ENCODE measurements at places on chromosomes 3 and 15. TPM values are rescaled to one million over a fixed set of nuclear protein-coding genes. Genes with fewer than 3 reads are reported as not detected.
A peak's percentile ranks its signal among the peaks of the same experiment; 100 is the strongest.

DNA sequence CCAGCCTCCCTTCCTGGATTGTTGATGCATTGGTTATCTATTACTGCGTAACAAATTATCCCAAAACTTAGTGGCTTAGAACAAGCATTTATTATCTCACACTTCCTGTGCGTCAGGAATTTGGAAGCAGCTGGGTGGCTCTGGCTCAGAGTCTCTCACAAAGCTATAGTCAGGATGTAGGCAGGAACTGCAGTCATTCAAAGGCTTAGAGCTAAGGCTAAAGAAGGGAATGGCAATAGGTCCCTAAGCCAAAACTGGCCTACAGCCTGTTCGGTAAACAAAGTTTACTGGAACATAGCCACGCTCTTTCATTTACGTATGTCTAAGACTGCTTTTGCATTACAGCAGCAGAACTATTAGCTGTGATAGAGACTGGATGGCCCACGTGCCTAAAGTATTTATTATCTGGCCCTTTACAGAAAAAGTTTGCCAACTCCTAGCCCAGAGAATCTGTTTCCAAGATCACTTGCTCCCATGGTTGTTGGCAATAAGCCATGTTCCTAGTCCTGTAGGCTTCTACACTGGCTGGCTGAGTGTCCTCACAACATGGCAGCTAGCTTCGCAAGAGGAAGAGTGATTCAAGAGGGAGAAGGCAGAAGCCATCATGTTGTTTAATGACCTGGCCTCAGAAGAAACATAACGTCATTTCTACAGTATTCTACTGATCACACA is 132.4 kb downstream of the SNRK start:
- H3K27ac ChIP-seq = peak overlapping the region; percentile 21
- no peaks in the 10 kb centered on the region for H3K36me3 ChIP-seq
- H3K4me3 ChIP-seq = no peak overlapping the region
- no peaks in the 10 kb centered on the region for H3K27me3 ChIP-seq
- peaks cover 11% of the 10 kb centered on the region for H3K4me1 ChIP-seq

The AADACL2 gene
- total RNA-seq = not detected

DNA sequence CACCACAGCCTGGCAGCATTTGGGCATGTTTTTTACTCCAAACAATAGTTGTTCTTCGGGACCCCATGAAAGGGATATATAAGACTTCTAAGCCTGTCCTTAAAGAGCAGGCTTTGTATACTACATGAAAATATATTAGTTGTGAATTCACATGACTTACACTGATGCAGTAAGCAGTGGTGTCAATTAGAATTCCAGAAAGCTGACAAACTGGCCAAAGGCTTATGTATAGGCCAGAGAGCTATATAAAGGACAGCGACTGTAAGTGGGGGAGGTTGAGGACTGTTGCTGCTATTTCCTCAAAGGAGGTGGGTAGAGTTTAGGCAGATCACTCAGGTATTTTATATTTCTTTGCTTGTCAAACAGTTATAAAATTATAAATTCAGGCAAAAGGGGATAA is 24.8 kb downstream of the KPNA4 start:
- no peaks in the 10 kb centered on the region for H3K27me3 ChIP-seq
- DNase-seq = no peak
- H3K4me1 ChIP-seq = peaks cover 7% of the 10 kb centered on the region
- no peak overlapping the region for H3K27ac ChIP-seq
- H3K4me3 ChIP-seq = no peak overlapping the region

GRCh38 chr3:10972072-10972782 is 20.3 kb upstream of the SLC6A1 start:
- no peaks in the 10 kb centered on the region for H3K4me1 ChIP-seq
- no peak overlapping the region for H3K4me3 ChIP-seq
- peaks cover 3% of the 10 kb centered on the region for H3K27me3 ChIP-seq
- no peak overlapping the region for H3K27ac ChIP-seq
- DNase-seq = no peak

DNA sequence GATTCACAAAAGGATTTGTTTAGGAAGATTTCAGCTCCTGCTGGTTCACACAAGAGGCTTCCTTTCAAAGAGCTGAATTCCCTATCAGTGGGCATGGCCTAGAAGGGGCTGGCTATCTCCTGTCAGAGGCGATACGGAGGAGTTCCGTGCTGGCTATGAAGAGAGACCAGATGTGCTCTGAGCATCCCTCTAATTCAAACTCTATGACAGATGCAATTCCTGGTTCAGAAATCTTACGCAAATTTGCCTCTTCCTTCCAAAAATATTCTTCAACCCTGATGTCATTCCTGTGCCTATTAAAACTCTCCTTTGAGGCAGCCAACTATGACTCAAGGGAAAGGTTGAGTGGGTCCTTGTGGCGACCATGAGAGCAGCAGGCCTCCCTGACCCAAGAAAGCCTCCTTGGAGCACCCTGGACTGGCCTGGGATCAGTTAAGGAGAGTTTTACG is 139.3 kb upstream of the HES1 start:
- DNase-seq = peak; percentile 50
- H3K4me3 ChIP-seq = no peak overlapping the region

The B2M gene
- 3,855 TPM for total RNA-seq

- no peaks in the 10 kb centered on the region for H3K27me3 ChIP-seq
- DNase-seq = no peak
- H3K4me3 ChIP-seq = no peak overlapping the region
- no peak overlapping the region for H3K27ac ChIP-seq
- no peaks in the 10 kb centered on the region for H3K4me1 ChIP-seq
- H3K36me3 ChIP-seq = no peaks in the 10 kb centered on the region
These were observed 20.6 kb upstream of the SENP7 start for GRCh38 chr3:101533603-101533968.

DNA sequence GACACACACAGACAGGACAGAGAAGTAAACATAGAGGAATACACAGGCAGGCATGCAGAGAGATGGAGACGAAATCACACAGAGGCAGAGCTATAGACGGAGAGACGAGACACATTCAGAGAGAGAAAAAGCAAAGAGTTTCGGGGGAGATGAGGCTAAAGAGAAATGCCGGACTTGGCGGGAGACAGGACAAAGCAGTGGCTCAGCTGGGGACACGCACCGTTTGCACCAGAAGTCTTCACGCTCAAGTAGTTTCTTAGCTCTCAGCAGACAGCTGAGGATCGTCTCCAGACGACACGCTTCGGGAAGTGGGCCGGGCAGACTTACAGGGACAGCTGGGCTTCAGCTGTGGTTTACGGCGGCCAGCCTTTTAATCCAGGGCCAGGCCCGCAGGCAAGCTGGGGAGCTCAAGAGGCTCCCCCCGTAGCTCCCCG is 56.2 kb upstream of the DLG1 start:
- DNase-seq = peak; percentile 84
- H3K4me1 ChIP-seq = peaks cover 19% of the 10 kb centered on the region
- H3K27ac ChIP-seq = peak overlapping the region; percentile 80
- H3K27me3 ChIP-seq = no peaks in the 10 kb centered on the region

DNA sequence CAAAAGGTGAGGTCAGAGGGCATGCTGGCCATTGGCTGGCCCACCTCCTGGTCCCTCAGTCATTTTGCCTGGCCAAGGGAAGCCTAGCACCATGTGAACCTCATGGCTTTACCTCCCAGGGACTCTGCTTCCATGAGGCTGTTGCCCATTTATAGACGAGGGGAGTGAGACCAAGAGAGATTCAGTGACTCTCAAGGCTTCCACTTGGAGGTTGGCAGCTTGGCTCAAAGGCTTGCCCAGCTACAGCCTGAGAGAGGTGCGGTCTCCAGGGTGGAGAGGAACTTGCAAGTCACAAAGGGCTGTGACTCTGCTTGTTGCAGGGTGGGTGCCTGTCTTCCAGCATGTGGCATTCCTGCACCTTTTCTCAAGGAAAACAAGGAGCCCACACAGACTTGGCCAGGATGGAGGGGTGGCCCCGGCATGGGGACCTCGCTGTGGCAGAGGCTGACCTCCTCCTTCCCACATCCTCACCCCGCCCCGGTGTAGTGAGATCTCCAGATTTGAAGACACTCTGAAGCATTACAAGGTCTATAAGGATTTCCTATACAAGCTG is 24.5 kb downstream of the CFAP100 start:
- H3K4me3 ChIP-seq = no peak overlapping the region
- no peaks in the 10 kb centered on the region for H3K27me3 ChIP-seq
- no peak for DNase-seq
- H3K36me3 ChIP-seq = no peaks in the 10 kb centered on the region

DNA sequence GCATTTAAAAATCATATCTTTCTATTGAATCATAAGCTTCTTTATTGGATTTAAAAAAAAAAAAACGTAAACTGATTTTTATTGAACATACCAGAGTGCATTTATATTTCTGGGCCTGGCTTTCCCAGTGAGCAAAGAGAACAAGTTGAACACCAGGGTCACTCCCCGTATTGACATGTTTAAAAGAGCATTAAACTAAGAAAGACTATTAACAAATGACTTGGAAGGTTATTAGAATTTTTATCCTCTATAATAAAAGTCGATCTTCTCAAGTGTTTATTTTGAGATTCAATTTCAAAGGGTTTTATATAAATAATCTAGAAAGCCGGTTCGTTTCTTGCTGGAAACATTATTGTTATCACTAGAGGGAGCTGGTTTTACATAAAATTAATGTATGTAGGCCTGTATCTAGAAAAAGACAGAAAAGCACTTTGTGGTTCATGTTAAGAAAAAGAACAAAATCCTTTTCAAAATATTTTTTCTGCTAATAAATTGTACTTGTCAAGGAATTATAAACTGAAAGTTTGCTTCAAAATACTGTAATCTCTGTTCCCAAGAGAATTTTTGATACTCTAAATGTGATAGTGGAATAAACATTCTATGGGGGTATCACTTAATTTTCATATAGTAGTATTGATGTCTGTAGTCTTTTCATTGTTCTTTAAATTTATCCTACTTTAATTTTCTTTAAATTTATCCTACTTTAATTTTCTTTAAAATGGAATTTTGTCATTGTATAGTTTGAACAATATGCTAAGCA is 321.8 kb upstream of the MME start:
- no peaks in the 10 kb centered on the region for H3K27me3 ChIP-seq
- H3K4me3 ChIP-seq = no peak overlapping the region
- no peak for DNase-seq
- no peaks in the 10 kb centered on the region for H3K4me1 ChIP-seq
- no peak overlapping the region for H3K27ac ChIP-seq
- H3K36me3 ChIP-seq = no peaks in the 10 kb centered on the region

GRCh38 chr3:171192176-171192854 is 165.8 kb upstream of the SLC2A2 start:
- H3K36me3 ChIP-seq = no peaks in the 10 kb centered on the region
- no peak overlapping the region for H3K4me3 ChIP-seq
- H3K4me1 ChIP-seq = no peaks in the 10 kb centered on the region
- no peaks in the 10 kb centered on the region for H3K27me3 ChIP-seq
- H3K27ac ChIP-seq = no peak overlapping the region

The CNTN3 gene
- total RNA-seq = 5.5 TPM

DNA sequence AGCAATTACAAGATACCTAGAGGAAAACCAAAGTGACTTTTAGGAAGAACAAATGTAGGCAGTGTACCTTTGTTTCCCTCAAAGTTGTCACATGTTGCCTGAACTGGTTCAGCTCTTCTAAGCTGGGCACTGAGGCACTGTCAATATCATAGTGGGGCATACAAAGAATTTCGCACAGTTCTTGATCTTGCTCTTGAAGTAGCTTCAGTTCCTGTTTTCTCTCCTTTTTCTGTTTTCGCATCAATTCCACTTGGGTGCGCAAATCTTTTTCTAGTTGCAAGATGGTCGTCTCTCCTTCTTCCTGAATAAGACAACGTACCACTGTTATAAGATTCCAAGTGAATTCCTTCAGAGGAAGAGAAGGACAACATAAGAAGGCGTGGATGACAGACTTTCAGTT is 12.7 kb downstream of the PRC1 start:
- no peaks in the 10 kb centered on the region for H3K4me1 ChIP-seq
- DNase-seq = no peak
- H3K36me3 ChIP-seq = no peaks in the 10 kb centered on the region

DNA sequence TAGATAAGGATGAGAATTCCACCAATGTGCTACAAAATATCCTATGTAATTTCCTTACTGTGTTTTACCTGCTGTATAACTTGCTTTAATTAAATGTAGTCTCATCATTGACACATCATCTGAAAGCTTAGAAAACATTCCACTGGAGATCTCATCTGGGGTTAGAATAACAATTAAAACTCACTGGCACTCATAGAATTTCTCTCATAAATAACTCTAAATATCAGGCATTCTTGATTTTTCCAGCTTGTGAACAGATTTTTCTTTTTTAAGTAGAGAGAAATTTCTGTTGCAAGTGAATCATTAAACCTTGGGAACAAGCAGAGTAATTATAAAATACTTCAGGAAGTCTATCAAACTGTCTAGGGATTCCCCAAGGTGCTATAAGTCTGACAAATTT is 843.8 kb downstream of the NAALADL2 start:
- no peak overlapping the region for H3K4me3 ChIP-seq
- no peak for DNase-seq
- no peaks in the 10 kb centered on the region for H3K36me3 ChIP-seq

DNA sequence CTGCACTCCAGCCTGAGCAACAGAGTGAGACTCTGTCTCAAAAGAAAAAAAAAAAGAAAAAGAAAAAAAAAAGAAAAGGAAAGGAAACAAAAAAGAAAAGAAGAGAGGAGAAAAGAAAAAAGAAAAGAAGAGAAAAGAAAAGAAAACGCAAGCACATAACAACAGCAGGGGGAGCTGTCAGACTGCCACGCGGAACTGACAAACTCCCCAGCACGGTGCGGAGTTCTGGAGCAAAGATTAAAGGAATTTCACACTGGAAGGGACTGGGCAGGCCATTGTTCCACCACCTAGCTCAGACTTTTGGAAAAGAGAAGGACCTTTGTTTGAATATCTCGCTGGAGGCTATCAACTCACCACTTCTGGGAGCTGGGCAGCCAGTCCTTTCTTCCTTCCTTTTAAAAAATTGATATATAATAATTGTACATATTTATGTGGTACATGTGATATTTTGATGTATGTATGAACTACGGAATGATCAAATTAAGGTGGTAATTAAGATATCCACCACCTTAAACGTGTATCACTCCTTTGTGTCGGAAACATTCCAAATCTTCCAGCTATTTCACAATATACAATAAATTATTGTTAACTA is 40.5 kb downstream of the DPPA2 start:
- no peaks in the 10 kb centered on the region for H3K27me3 ChIP-seq
- no peak overlapping the region for H3K27ac ChIP-seq
- no peaks in the 10 kb centered on the region for H3K36me3 ChIP-seq
- no peaks in the 10 kb centered on the region for H3K4me1 ChIP-seq
- DNase-seq = peak; percentile 48
- H3K4me3 ChIP-seq = no peak overlapping the region

DNA sequence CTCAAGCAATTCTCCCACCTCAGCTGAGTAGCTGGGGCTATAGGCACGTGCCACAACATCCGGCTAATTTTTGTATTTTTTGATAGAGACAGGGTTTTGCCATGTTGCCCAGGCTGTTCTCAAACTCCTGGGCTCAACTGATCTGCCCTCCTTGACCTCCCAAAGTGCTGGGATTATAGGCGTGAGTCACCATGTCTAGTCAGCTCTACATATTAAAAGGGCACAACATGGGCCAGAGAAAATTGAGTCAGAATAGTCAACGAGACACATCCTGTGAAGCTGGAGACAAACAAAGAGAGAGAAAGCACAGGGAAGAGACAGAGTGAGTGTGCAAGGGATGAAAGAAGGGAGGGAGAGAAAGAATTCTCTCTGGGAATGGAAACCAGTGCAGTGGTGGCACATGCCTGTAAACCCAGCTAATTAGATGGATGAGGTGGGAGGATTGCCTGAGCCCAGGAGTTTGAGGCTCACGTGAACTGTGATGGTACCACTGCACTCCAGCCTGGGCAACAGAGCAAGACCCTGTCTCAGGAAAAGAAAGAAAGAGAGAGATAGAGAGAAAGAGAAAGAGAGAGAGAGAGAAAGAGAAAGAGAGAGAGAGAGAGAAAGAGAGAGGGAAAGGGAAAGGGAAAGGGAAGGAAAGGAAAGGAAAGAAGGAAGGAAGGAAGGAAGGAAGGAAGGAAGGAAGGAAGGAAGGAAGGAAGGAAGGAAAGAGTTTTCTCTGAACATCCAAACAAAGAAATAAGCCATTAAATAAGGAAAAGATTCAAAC is 107.2 kb upstream of the SLC25A36 start:
- no peak for DNase-seq
- no peaks in the 10 kb centered on the region for H3K27me3 ChIP-seq
- no peaks in the 10 kb centered on the region for H3K36me3 ChIP-seq

Measured in thyroid gland (tissue), 4 donors.